ENCODE measurements at places on chromosomes 7 and 10.

DNA sequence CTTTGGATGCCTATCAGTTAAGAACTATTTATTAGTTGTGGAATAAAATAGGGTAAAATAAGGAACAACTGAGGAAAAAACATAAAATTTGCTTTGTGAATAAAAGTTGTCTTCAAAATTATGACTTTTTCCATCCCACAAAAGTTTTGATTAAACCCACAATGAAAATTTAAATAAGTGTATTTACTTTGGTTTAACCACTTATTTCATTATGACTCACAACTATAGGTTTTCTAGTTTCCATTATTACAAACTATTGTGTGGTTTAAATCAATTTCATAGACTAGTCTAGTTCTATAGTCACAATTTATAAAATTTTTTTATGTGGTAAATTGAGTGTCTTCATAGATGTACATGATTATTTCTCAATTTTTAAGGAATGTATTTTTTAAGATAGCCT is 116.6 kb downstream of the EGFR start:
- DNase-seq, result no peak

- DNase-seq, result no peak
Measured at GRCh38 chr7:139976838-139977656, 85.7 kb downstream of the PARP12 start.

GRCh38 chr7:133364959-133365690 is 112.2 kb downstream of the EXOC4 start:
- DNase-seq, result no peak

- no peak for DNase-seq
Measured at GRCh38 chr10:132375116-132375794, 21.7 kb upstream of the PWWP2B start.

DNA sequence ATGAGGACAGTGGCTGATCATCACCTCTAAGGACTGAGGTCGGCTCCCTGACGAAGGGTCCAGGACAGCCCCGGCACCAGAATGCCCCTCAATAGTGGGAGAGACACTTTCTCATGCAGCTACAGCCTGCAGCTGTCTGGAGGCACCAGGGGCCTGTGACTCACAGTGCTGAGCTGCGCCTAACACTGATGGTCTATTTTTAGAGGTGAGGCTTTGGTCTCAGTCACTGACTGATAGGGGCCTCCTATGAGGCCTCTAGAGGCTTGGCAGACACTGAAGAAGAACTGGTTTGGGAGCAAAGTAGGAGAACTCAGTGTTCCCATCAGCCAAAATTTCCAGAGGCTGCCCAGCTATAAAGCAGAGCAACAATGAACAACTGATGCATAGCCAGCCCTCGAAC is 130.1 kb downstream of the COBL start:
- no peak for DNase-seq

- no peak for DNase-seq
Measured at GRCh38 chr7:136134503-136134902, 157.3 kb upstream of the MTPN start.

Measured in stimulated activated CD8-positive, alpha-beta memory T cell treated with anti-CD3 and anti-CD28 coated beads, Interleukin-2, amount 100 ng/mL, for 1 hour (primary cell).